ENCODE measurements at places on chromosomes 5 and 9. TPM values are rescaled to one million over a fixed set of nuclear protein-coding genes. Genes with fewer than 3 reads are reported as not detected.

DNA sequence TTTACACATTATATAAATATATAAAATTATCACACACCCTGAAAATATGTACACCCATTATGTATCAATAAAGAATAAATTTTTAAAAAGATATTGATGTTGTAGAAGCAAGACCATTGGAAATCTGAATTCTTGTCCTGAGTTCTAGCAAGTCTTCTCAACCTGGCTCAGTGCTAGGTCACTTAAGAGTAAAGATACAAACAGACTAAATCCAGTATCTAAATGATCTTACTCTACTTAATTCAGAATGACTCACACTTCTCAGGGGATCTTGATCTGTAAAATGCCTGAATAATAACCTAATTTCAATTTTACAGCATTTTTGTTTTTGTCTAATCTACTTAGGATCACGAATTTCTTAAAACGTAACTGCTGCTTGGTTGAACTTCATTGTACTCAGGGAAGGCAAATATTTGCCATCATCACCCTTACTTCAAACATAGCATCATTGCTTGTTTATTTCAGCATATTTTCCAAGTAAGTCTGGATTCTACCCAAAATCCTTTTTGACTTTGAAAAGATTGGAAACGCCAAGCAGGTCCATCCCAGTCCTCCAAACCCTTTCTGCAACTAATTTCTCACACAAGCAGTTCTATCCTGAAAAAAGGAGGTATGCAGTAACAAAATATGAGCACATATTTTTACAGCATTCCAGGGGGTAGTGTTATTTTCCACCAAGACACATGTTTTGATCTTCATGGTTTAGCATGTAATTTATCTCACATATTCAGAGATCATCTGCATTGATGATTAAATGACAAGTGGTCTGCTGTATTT lies 582.6 kb downstream of the PSAT1 start:
- no peak overlapping the region for H3K27ac ChIP-seq
- no peaks in the 10 kb centered on the region for H3K36me3 ChIP-seq
- H3K4me3 ChIP-seq, result no peak overlapping the region
- DNase-seq, result no peak

GRCh38 chr9:15389173-15389572 lies 33.5 kb upstream of the SNAPC3 start:
- no peaks in the 10 kb centered on the region for H3K27me3 ChIP-seq
- no peaks in the 10 kb centered on the region for H3K36me3 ChIP-seq
- DNase-seq, result no peak
- H3K4me3 ChIP-seq, result no peak overlapping the region

GRCh38 chr5:124328201-124328600 lies 418.2 kb downstream of the ZNF608 start:
- no peak for DNase-seq
- H3K27me3 ChIP-seq, result no peaks in the 10 kb centered on the region
- H3K36me3 ChIP-seq, result no peaks in the 10 kb centered on the region
- no peaks in the 10 kb centered on the region for H3K4me1 ChIP-seq
- H3K4me3 ChIP-seq, result no peak overlapping the region
- no peak overlapping the region for H3K27ac ChIP-seq

GRCh38 chr9:131999692-132000551 lies 79.7 kb downstream of the MED27 start:
- peaks cover 4% of the 10 kb centered on the region for H3K36me3 ChIP-seq
- H3K4me3 ChIP-seq, result no peak overlapping the region
- no peaks in the 10 kb centered on the region for H3K27me3 ChIP-seq
- H3K27ac ChIP-seq, result no peak overlapping the region
- no peak for DNase-seq

- no peaks in the 10 kb centered on the region for H3K27me3 ChIP-seq
- DNase-seq, result no peak
- H3K27ac ChIP-seq, result peak overlapping the region; percentile 54
- H3K36me3 ChIP-seq, result no peaks in the 10 kb centered on the region
- no peak overlapping the region for H3K4me3 ChIP-seq
Measured at GRCh38 chr5:154652746-154653417, 102.3 kb upstream of the LARP1 start.

GRCh38 chr5:151557951-151558350 lies 33.2 kb downstream of the FAT2 start:
- H3K27ac ChIP-seq, result no peak overlapping the region
- no peaks in the 10 kb centered on the region for H3K27me3 ChIP-seq
- no peaks in the 10 kb centered on the region for H3K36me3 ChIP-seq
- H3K4me3 ChIP-seq, result no peak overlapping the region
- DNase-seq, result no peak
- H3K4me1 ChIP-seq, result no peaks in the 10 kb centered on the region

The HARS1 gene
- total RNA-seq, result 57.6 TPM

- H3K4me3 ChIP-seq, result no peak overlapping the region
- peaks cover 9% of the 10 kb centered on the region for H3K4me1 ChIP-seq
- no peaks in the 10 kb centered on the region for H3K36me3 ChIP-seq
- no peak for DNase-seq
- no peaks in the 10 kb centered on the region for H3K27me3 ChIP-seq
- no peak overlapping the region for H3K27ac ChIP-seq
Measured at GRCh38 chr5:61965069-61965468, 340.9 kb upstream of the KIF2A start.

The AQP7 gene
- total RNA-seq, result 2.2 TPM

DNA sequence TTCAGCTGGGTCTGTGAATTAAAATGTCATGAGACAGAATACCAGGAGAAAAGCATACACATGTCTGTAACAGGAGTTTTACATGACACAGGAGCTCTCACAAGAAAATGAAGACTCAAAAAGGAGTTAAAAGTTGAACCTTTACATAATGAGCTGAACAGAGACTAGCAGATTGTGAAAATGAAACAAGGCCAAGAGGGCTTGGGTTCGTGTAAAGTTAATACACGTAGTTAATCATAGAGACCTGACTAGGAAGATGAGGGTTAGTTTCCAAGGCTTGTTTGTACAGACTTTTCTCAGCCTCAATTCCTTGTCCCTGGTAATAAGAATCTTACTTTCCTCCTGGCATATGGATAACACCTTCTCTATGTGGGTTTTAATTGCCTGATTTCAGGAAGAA lies 1294.0 kb downstream of the MAT2B start:
- no peak overlapping the region for H3K4me3 ChIP-seq
- no peaks in the 10 kb centered on the region for H3K27me3 ChIP-seq
- no peak overlapping the region for H3K27ac ChIP-seq
- no peaks in the 10 kb centered on the region for H3K4me1 ChIP-seq

The FBN2 gene
- total RNA-seq, result 1.6 TPM

GRCh38 chr9:89969881-89970639 lies 365.2 kb downstream of the GADD45G start:
- H3K27me3 ChIP-seq, result no peaks in the 10 kb centered on the region
- H3K4me1 ChIP-seq, result no peaks in the 10 kb centered on the region
- H3K4me3 ChIP-seq, result no peak overlapping the region
- H3K36me3 ChIP-seq, result no peaks in the 10 kb centered on the region
- DNase-seq, result no peak
- H3K27ac ChIP-seq, result no peak overlapping the region

GRCh38 chr5:14250748-14251701 lies 107.9 kb downstream of the TRIO start:
- H3K4me1 ChIP-seq, result peaks cover 24% of the 10 kb centered on the region
- no peaks in the 10 kb centered on the region for H3K27me3 ChIP-seq
- no peak overlapping the region for H3K4me3 ChIP-seq
- no peak overlapping the region for H3K27ac ChIP-seq
- H3K36me3 ChIP-seq, result no peaks in the 10 kb centered on the region
- no peak for DNase-seq

DNA sequence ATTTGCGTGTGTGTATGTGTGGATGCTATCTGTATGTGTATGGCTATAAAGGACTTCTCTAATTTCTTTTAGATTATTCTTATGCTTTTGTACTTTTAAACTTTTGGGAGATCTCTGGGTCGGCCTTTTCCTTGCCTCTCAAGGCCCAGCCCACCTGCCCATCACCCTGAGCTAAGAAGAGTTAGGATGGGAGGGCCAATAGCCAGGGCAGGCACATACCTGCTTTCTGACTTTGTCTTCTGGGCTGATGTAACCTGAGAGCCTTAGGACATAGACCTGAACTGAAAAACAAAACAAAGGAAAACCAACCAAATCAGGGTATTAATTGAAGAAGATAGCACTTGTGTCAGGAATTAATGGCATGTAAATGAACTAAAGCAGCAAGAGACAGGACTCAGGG lies 100.2 kb downstream of the IRX1 start:
- no peaks in the 10 kb centered on the region for H3K36me3 ChIP-seq

GRCh38 chr9:88661759-88662158 lies 126.8 kb downstream of the NXNL2 start:
- no peak overlapping the region for H3K27ac ChIP-seq
- no peak overlapping the region for H3K4me3 ChIP-seq
- no peaks in the 10 kb centered on the region for H3K4me1 ChIP-seq
- H3K36me3 ChIP-seq, result no peaks in the 10 kb centered on the region
- no peak for DNase-seq

DNA sequence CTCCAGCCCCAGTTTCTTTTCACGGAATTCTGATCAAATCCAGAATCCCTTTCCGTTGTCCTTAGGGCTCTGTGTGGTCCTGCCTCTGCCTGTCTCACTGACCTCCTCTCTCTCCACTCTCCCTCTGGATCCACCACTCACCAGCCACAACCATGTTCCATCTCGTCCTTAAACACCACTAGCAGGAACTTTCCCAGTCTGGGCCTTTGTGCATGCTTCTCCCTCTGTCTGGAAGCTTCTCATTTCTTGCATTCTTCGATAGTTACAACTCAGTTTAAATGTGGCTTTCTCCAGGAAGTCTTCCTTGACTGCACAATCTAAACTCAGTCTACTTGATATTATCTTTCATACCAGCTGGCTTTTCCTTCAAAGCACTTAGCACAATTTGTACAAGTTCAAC lies 117.7 kb upstream of the MSX2 start:
- H3K27ac ChIP-seq, result no peak overlapping the region
- peaks cover 6% of the 10 kb centered on the region for H3K4me1 ChIP-seq
- DNase-seq, result no peak
- no peaks in the 10 kb centered on the region for H3K36me3 ChIP-seq
- H3K27me3 ChIP-seq, result no peaks in the 10 kb centered on the region

DNA sequence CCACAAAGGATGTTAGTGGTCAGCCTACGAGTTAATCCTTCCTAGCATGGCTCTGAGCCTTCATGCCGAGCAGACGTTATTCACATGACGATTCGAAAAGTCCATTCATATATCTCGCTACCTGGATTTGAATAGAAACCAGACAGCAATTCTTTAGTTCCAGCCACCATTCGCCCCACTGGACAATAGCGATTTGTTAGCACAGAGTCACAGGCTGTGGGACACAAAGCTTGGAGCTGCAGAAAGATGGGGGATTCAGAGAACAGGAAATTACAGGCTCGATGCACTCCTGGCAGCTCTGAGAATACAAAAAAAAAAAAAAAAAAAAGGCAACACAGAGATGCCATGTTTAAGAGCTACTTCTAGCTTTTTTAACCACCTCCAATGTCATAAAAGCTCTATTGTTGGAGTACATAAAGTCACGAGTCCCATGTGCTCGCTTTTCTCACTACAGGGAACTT lies 110.7 kb downstream of the NR6A1 start:
- peak overlapping the region; percentile 54 for H3K4me3 ChIP-seq
- no peaks in the 10 kb centered on the region for H3K27me3 ChIP-seq
- peak overlapping the region; percentile 77 for H3K27ac ChIP-seq
- peaks cover 38% of the 10 kb centered on the region for H3K4me1 ChIP-seq

DNA sequence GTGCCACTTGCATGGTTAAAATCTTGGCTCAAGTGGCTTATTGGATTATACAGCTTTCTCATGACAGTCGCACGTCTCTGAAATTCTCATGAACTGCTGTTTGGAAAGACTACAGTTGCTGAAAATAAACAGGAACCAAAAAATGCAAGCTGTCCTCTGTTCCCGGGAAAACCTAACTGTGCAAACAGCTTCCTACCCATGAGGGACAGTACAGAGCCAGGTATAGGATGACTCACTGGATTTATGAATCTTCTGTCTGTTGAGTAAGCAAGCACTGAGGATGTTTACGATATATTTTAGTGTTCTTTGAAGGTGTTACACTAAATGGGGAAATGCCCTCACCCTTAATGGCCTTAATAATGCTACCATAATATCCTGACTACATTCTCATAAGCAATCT lies 380.3 kb upstream of the TNC start:
- no peak for DNase-seq
- no peaks in the 10 kb centered on the region for H3K27me3 ChIP-seq
- no peak overlapping the region for H3K27ac ChIP-seq
- no peaks in the 10 kb centered on the region for H3K4me1 ChIP-seq
- no peak overlapping the region for H3K4me3 ChIP-seq

GRCh38 chr5:180724944-180725343 lies 14.9 kb downstream of the OR2Y1 start:
- no peak for DNase-seq
- no peak overlapping the region for H3K27ac ChIP-seq
- no peaks in the 10 kb centered on the region for H3K4me1 ChIP-seq
- no peaks in the 10 kb centered on the region for H3K36me3 ChIP-seq

The MARVELD2 gene
- total RNA-seq, result 12.5 TPM

DNA sequence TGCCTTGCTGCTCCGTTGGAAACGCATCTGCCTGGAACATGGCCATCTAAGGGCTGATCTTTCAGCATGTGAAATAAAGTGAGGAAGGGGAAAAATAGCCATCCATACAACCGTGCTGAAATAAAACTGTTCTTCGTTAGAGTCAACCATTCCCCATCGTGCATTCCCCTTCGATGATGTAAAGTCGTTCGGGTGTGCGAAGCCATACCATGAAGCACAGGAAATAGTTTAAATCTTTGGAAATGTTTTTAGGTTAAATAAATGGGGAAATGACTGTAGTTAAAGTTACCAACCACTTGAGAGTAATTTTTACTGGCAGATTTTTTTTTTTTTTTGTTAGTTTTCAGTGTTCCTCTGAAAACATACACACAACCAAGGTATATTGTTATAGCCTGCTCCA lies 302.5 kb downstream of the SH3GL2 start:
- H3K4me1 ChIP-seq, result no peaks in the 10 kb centered on the region
- H3K4me3 ChIP-seq, result no peak overlapping the region
- DNase-seq, result no peak

The FBXO4 gene
- total RNA-seq, result 9.2 TPM

GRCh38 chr5:74839229-74839628 lies 27.0 kb downstream of the FAM169A start:
- no peak overlapping the region for H3K27ac ChIP-seq
- DNase-seq, result no peak
- no peaks in the 10 kb centered on the region for H3K36me3 ChIP-seq
- no peak overlapping the region for H3K4me3 ChIP-seq

- H3K36me3 ChIP-seq, result no peaks in the 10 kb centered on the region
- H3K4me3 ChIP-seq, result no peak overlapping the region
- H3K4me1 ChIP-seq, result no peaks in the 10 kb centered on the region
Measured at GRCh38 chr5:174744896-174745295, 20.5 kb downstream of the MSX2 start.

The TMEM215 gene
- total RNA-seq, result not detected

DNA sequence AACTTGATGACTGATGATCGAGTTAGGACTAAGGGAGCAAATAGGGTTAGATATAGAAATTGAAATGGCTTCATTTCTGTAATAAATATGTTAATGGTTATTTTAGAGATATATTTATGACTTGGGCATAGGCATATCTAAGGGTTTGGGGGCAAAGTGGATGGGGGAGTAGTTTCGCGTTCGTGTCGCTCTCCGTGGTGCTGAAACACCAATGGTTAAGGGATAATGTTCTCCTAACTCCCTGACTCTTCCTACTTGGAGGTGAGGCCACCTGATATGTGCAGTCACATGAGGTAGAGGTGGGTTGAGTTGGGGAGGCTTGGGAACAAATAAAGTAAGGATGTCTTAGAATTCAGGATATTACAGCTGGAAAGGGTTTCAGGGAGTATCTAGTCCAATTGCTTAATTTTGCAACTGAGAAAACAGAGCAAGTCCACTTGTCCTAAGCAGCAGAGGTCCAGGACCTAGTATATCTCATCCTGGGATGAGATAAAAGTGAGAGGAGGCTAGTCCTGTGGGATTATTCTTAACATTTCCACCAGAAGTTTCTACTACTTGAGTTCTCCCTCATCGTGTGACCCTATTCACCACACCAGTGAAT lies 44.0 kb upstream of the MAP1B start:
- DNase-seq, result no peak
- no peaks in the 10 kb centered on the region for H3K4me1 ChIP-seq
- H3K4me3 ChIP-seq, result no peak overlapping the region
- H3K27me3 ChIP-seq, result no peaks in the 10 kb centered on the region
- no peak overlapping the region for H3K27ac ChIP-seq

Measured in upper lobe of left lung (tissue), 6 donors.